HCT116 (cell line): ENCODE measurements at places on chromosomes 5 and 9.

DNA sequence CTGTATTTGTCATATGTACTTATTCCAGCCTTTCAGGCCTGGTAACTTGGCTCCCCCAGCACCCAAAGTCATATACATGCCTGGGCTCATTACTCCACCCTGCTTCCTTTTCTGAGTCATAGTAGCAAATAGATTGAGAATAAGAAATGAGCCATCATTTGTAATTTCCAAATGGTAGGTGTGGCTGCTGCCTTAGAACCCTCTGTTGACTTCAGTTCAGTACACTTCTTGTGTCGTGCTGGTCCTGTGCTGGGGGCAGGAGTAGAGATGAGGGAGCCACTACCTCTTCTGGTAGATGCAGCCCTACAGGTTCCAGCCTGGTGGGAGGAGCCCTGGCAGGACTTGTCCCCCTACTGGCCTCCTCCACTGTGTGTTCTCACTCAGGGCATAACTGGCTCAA lies 11.1 kb downstream of the GM2A start:
- DNase-seq = no peak

GRCh38 chr9:120212853-120213200 lies 367.1 kb downstream of the CDK5RAP2 start:
- no peak for DNase-seq

GRCh38 chr9:84932915-84933527 lies 263.5 kb downstream of the NTRK2 start:
- no peak for DNase-seq

DNA sequence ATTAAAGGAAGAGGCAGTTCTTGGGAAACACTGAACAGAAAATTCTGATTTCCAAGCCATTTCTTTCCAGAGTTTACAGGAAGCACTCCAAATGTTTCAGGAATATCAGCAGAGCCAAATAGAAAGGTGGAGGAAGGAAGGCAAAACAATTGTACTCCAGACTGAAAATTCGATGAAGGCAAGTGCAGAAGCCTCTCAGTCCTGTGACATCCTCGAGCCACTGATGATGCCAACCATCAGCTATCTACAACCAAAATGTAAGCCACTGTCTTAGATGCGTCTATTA lies 2.2 kb downstream of the LMAN2 start:
- no peak for DNase-seq

- DNase-seq = no peak
Measured at GRCh38 chr5:95909738-95910137, 51.9 kb downstream of the ELL2 start.

- DNase-seq = no peak
Measured at GRCh38 chr9:36217256-36217968, 26.7 kb downstream of the CLTA start.

GRCh38 chr5:79236362-79236969 lies 535 bp downstream of the JMY start:
- DNase-seq = no peak

DNA sequence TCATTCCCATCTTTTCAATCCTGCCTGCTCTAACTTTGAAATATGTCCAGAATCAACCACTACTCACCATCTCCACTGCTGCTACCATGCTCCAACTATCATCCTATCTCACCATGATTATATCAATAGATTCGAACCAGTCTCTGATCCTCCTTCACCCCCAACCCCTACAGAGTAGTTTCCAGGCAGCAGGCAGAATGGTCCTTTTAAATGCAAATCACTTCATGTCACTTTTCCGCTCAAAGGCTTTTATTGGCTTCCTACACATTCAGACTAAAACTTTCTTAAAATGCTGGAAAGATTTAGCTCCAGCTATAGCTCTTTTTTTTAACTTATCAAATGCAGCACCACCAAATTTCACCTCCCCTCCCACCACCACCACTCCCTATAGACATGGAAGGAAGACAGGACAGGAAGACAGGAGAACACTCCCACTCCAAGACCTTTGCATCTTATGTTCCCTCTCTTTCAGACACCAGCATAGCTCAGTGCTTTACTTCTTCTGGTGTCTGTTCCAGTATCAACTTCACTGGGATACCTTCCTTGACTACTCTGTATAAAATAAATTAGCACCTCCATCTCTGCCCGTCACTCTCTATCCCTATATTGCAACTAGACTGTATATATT lies 9.9 kb upstream of the PPP2R2B start:
- DNase-seq = no peak

GRCh38 chr9:1522219-1522767 lies 472.1 kb downstream of the DMRT2 start:
- no peak for DNase-seq

- no peak for DNase-seq
Measured at GRCh38 chr9:123614306-123615263, 258.6 kb downstream of the CRB2 start.

- no peak for DNase-seq
Measured at GRCh38 chr9:110599468-110599867, 19.9 kb upstream of the SVEP1 start.

DNA sequence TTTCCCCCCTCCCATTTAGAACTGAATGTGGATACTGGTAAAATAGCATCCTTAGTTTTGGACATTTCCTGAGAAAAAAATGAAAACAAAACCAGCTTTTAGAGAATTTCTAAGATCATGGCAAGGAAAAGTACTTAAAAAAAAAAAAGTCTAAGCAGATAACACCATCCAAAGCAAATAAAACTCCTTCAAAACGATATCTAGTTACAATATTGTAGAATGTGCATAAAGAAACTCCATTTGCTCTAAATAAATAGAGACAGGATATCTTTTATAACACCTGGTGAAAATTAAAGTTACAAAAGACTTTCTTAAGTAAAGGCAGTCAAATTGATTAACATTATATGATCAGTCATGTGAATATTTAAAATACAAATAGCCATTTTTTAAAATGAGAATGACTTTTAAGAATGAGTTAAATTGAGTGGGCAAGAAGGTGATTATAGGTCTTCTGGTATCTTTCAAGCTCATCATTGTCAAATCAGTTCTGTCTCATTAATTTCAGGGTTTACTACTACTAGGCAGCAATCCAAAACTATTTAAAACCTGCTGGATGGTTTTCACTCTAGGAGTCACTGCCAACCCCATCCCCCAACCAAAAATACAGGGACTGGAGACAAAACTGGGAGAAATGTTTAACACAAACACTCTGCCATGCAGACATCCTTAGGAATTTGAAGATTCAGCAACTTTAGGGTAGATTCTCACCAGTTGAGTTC lies 382.6 kb downstream of the ADGRV1 start:
- DNase-seq = no peak

GRCh38 chr9:126049896-126050604 lies 276.6 kb upstream of the MVB12B start:
- DNase-seq = no peak

DNA sequence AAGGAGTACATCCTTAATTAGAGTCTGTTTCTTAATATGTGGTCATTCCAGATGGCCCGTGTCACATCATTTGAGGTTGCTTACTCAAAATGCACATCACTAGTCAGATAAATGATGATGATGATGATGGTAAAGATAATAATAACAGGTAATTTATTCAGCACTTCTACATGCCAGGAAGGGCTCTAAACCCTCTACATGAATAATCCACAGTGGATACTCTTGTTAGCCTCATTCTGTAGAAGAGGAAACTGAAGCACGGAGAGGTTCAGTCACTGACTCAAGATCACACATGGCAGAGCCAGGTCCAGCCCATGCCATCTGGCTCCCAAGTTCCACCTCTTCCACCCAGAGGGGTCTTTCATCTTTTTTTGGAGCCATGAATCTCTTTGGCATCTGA lies 11.7 kb downstream of the SH3PXD2B start:
- DNase-seq = no peak

GRCh38 chr5:161471211-161471950 lies 75.1 kb downstream of the GABRB2 start:
- no peak for DNase-seq

DNA sequence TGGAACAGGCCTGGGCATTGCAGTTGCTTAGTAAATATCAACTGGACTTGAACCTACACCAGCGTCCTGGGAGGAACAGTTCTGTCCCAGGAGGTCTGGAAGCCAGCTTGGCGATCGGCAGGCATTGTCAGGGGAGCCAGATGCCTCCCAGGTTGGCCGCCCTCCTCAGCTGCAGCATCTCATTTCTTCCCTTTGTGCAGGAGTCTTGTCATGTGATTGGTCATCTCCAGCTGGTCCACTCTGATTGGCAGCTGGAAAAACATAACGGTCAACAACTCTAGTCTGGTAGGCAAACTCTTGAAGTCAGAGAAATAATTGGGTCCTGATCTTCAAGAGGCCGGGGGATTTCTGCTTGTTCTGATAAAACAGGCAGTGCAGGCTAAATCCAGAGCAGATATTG lies 29.6 kb upstream of the NCS1 start:
- no peak for DNase-seq
